ENCODE measurements at places on chromosomes 4 and X.

DNA sequence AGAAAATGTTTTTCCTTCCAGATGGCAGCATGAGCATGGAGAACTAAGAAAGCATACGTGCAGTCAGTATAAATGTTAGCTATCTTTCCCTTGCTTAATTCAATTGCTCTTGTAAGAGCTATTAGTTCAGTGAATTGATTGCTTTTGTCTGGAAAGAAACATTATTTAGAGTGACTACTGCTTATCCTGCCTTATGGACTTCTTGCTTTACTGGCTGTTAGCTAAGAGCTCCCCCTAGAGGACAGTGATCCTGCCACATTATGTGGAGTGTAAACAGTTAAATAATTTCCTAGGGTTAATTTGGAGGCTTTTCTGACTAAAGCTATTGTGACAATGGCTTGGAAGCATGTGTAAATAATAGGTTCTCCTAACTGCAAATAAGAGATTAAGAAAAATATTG, 1402.4 kb downstream of the FAM133A start:
- peak; percentile 4 for DNase-seq

DNA sequence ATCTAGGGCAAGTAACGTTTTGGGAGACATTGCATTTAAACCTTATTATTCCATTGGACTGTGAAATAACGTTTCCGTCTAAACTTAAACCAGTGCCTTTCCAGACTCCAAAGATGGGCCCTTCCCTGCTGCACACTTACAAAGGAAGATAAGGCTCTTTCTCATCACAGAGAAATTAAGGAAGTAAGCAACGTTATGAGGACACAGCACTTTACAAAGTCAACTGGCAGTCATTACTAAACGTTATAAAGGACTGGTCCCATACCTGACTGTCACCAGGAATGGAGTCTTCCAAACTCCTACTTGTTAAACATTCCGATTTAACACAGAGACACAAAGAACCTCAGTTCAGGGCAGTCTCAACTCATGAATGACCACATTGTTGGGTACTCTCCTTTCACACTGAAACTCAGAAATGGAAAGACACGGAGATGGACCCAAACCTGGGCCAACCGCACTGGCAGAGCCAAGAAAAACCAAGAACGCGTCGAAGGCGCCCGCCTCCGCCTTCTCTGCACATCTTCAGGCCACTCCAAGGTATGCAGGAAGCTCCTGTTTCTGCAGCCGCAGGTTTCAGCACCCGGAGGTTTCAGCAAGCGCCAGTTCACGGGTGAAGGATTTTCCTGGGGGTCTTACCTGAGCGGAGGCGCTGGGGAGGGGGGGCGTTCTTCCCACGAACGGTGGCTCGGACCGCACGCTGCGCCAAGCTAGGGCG, 670 bp downstream of the PAPSS1 start:
- peak; percentile 44 for DNase-seq

- no peak for DNase-seq
Measured at GRCh38 chrX:39443240-39443639, 642.0 kb downstream of the MID1IP1 start.

DNA sequence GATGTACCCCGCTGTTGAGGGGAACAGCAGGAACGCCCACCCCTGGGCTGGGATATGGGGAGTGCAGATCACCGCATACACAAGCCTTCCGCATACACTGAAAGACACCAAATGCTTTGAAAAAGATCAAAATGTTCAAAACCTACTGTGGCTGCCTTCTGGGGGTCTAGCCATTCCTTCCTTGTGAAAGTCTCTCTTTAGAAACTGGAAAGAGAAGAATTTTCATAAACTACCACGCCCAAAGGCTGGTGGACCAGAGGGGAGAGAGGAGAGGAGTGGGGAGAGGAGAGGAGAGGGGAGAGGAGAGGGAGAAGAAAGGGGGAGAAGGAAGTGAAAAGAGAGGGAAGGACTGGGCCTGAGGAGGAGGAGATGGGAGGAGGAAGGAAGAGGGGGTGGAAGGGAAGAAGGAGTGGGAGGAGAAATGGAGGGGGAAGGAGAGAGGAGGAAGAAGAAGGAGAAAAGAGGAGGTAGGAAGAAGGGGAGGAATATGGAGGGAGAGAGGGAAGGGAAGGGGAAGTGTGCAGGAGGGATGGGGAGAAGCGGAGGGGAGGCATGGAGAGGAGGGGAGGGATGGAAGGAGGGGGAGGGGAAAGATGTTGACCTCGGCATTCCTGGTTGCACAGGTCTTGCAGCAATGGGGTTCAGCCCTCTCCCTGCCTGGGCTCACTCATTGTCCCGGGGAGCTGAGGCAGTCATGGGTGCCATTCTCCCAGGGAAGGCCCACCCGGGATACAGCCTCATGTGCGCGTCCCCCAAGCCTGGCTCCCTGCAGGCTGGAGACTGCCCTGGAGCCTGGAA, 5.5 kb upstream of the HMX1 start:
- no peak for DNase-seq

DNA sequence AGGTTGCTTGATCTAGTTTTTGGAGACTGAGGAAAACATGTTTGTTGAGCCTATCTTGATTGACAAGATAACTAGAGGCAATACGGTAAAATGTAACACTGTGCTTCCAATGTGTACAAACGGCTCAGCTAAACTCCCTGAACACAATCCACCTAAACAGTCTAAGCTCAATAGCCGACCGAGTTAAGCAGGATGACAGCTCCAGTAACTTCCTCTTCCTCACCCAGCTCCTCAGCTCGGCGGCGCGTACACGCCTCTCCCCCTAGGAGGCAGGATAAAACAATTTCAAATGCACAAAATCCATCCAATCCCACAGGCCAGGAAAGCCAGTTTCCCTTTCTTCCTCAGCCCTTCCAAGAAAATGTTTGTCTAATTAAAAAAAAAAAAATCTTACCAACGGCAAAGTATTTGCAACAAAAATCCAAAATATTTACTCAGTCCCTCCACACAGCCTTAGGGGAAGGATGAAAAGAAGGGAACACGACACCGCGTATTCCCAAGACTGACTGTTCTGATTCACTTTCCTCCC, 1.0 kb downstream of the CNOT6L start:
- peak; percentile 73 for DNase-seq

DNA sequence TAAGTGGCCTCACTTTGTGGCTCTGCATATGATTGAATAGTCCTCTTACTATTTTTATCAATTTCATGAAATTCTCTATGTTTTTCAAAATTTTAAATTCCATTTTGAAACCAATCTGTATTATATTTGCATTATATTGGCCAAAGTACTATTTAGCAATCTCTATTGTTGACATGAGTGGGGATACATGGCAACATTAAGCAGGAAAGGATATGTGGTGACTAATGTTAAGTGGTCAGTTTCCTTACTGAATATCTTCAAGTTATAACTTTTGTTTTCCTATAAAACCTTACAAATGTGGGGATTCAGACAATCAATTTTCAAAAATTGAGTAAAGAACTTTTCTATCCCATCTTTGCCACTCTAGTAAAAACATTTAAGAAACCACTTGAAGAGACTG, 10.2 kb downstream of the BBS7 start:
- no peak for DNase-seq

- peak; percentile 42 for DNase-seq
Measured at GRCh38 chrX:10173331-10173900, 16.6 kb downstream of the CLCN4 start.

DNA sequence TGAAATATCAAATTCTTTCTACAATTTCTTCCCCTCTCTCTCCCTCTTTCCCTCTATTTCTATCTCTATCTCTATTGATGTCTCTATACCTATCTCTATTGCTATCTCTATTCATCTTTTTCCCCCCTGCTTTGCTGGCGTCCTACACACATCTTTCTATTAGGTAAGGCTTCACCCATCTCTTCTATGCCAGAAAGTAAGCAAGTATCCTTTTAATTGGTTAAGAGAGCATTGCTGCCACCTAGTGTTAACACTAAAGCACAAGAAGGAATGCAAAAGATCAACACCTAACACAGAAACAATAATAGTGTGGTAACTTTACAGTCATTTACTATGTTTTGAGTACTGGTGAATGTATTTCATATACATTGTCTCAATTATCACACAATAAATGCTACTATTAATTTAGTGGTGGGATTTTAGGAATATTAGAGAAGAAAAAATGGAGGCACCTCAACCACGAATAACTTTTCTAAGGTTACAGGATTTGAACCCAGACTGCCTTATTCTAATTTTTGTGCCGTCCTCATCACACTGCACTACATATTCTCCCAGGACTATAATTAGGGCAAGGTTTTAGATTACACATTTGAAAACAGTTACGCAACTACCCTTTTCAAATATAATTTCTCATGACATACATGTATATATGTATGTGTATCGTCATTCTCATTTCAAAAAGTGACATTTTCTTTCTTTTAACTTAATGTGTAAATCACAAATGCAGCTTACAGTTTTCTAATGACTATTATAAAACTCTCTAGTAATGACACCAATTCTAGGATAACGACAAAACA, 3.7 kb upstream of the C4orf36 start:
- peak; percentile 62 for DNase-seq

GRCh38 chrX:97844943-97845342, 961.2 kb downstream of the RPA4 start:
- no peak for DNase-seq

DNA sequence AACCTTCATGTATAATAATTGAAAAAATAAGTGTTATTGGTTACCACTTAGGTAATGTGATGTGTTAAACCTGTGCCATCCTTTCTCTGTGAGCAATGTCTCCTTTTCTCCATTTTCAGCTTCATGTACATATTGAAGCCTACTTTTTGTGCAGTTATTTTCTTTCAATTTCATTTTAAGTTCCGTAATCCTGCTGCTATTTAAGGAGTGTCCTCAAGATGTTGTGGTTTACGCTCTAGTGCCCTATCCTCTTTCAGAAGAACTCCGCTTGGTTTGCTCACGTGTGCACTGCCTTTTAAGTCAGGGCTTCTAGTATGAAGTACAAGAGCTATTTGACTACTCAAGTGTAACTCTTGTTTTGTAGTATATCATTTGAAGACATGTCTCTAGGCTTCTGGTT, 2253.2 kb upstream of the TENM3 start:
- DNase-seq = no peak

DNA sequence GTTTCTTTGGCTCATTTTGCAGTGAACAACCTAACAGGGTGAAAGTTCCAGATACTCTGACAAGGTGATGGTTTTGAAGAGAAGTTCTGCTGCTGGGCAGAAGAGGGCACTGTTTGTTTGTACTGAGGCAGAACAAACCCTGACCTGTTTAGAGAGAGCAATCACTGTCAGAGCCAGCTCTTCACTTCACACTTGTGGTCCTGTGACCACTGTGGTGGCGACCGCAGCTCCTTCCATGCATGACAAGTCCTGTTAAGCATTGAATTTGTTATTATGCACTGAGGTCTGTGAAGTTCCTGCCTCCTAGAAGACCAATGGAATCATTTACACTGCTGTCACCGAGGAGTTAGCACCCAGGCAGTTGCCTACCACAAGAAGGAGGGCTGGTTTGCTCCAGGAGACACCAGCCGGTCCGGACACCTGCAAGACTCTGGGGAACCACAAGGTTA, 86.6 kb downstream of the ZNF330 start:
- DNase-seq = peak; percentile 6

DNA sequence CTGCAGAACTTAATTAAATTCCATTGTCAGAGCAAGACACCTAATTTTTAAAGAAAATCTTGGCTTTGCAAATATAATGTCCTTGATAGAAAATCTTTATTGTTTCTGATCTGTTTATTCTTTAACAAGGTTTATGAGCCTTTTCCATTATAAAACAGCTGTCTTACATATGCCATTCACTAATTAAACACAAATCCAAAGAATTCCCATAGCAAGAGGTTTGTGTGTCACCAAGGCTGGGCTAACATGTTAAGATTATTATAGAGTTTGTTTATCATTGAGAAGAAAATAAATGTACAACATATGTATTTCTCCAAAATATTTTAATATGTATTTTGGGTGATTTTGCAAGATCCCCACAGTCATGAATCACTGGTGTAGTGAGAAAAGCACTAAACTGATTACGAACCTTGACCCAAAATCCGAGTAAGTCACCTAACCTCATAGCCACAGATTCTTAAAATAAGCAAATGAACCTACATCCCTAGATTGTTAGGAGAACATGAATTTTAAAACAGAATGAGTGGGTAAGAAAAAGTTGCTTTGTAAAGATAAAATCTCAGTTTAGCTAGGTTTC, 694.8 kb upstream of the INTU start:
- no peak for DNase-seq

DNA sequence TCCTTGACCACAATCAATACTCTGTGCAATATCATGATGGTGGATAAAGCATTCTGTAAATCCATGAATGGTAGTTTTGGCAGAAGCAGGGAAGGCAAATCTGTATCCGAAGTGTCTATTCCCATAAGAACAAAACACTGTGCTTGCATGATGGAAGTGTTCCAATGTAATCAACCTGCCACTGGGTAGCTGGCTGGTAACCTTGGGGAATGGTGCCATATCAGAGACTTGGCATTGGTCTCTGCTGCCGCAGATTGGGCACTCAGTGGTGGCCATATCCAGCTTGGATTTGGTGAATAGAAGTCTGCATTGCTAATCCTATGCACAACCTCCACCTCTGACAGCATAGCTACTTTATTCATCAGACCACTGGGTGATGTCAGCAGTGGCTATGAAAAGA, 114.3 kb upstream of the EMCN start:
- DNase-seq = no peak

Measured in NCI-H2171 treated with DMSO at 0.1 percent for 48 hours (cell line).